ENCODE measurements at places on chromosomes 5 and 9. TPM values are rescaled to one million over a fixed set of nuclear protein-coding genes. Genes with fewer than 3 reads are reported as not detected.

DNA sequence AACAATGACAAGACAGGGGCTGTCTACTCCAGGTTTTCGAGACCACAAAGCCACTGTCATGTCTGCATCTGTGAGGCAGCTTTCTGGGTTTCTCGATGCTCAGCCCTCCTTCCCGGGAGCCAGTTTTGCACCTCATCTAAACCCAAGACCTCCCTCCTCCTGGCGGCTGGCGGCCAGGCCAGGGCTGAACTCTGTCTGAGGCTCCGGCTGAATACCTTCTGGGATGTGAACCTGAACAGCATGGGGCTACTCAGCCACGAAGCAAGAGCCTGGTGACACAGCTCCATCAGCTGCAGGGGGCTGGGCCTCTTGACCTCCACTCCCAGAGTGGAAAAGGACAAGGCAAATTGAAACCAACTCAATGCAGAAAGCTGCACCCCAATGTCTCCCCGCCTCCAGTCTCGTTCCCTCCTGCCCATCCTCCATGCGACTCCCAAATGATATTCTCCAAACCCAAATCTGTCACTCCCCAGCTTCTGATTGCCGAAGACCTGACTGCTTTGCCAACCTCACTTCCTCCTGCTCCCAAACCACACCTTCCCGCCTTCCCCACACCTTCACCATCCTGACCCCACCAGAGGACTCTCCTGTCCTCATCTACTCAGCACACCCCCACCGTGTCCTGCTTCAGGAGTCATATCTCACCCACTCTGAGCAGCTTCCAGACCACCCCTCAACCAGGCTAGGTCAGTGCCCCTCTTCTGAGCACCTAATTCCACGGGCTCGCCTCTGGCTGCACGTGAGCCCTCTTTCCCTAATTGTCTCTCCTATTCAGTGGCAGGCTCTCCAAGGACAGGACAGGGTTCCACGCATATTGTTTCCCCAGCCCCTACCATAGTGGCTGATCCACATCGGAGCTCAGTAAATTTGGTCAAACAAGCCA is 4.5 kb downstream of the ANKS6 start:
- H3K4me1 ChIP-seq = peaks cover 36% of the 10 kb centered on the region
- H3K4me3 ChIP-seq = no peak overlapping the region
- no peaks in the 10 kb centered on the region for H3K27me3 ChIP-seq
- H3K27ac ChIP-seq = peak overlapping the region; percentile 51
- DNase-seq = no peak
- H3K36me3 ChIP-seq = no peaks in the 10 kb centered on the region

CBY3 gene
- not detected for total RNA-seq

GRCh38 chr5:150599281-150599680 is 41.2 kb upstream of the SYNPO start:
- H3K27ac ChIP-seq = peak overlapping the region; percentile 94
- no peak overlapping the region for H3K4me3 ChIP-seq
- H3K36me3 ChIP-seq = no peaks in the 10 kb centered on the region
- DNase-seq = no peak
- no peaks in the 10 kb centered on the region for H3K27me3 ChIP-seq
- H3K4me1 ChIP-seq = peaks cover 96% of the 10 kb centered on the region

- H3K4me1 ChIP-seq = peaks cover 3% of the 10 kb centered on the region
- H3K27me3 ChIP-seq = no peaks in the 10 kb centered on the region
- no peak for DNase-seq
- H3K4me3 ChIP-seq = no peak overlapping the region
Observed at GRCh38 chr5:122940890-122941289, 95.5 kb downstream of the SNX24 start.

GFI1B gene
- total RNA-seq = not detected

UBE2QL1 gene
- total RNA-seq = 3.5 TPM

GRCh38 chr5:155605920-155606319 is 592.4 kb downstream of the KIF4B start:
- no peaks in the 10 kb centered on the region for H3K36me3 ChIP-seq
- H3K4me1 ChIP-seq = no peaks in the 10 kb centered on the region
- no peak overlapping the region for H3K4me3 ChIP-seq
- no peaks in the 10 kb centered on the region for H3K27me3 ChIP-seq

DNA sequence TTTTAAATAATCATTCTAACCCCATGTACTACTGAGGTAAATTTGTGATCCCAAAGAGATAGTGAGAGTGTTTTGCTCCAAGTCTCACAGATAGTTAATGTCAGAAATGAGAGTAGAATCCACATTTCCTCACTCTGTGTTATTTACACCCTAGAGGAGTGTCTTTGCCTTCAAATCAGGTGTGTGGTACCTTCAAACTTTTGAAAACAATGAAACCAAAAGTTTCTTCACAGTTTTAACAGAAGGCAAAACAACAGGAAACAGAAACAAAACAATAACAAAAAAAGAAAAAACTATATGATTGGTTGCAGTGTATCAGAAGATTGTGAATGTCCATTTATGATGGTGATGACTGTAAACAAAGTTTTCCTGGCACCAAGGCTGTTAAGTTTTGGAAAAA is 85.9 kb downstream of the ERBIN start:
- H3K4me1 ChIP-seq = peaks cover 13% of the 10 kb centered on the region
- H3K27ac ChIP-seq = no peak overlapping the region
- H3K27me3 ChIP-seq = no peaks in the 10 kb centered on the region
- no peak for DNase-seq
- no peaks in the 10 kb centered on the region for H3K36me3 ChIP-seq

GRCh38 chr5:96919754-96920197 is 16.1 kb upstream of the LNPEP start:
- no peaks in the 10 kb centered on the region for H3K4me1 ChIP-seq
- peaks cover 5% of the 10 kb centered on the region for H3K36me3 ChIP-seq
- H3K27ac ChIP-seq = no peak overlapping the region

Data from thoracic aorta (tissue), 2 donors.